Cardiac muscle cell (in vitro differentiated cells and primary cell): ENCODE measurements at places on chromosomes 16 and 17.

DNA sequence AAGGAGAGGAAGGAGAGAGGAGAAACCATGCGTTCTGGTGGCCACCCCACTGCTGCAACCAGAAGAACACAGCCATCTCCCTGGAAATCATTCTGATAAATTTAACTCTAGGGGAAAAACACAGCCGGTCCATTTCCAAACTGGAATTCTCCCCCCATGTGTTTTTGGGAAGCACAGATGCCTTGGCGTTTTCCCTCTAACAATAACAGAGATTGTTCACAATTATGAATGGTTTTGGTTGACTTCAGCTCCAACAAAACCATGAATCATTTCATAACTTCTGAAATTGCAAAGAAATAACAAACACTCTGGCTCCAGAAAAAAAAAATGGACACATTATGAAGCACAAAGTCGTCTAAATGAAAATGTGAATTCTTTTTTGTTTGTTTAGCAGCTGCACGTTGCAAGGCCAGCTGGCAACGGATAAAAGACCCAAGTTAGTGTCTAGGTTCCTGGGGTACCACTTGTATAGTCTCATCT lies 46.2 kb downstream of the GNAO1 start:
- DNase-seq, result no peak

- DNase-seq, result no peak
These were observed 18.8 kb downstream of the DOC2B start for GRCh38 chr17:162689-163088.

DNA sequence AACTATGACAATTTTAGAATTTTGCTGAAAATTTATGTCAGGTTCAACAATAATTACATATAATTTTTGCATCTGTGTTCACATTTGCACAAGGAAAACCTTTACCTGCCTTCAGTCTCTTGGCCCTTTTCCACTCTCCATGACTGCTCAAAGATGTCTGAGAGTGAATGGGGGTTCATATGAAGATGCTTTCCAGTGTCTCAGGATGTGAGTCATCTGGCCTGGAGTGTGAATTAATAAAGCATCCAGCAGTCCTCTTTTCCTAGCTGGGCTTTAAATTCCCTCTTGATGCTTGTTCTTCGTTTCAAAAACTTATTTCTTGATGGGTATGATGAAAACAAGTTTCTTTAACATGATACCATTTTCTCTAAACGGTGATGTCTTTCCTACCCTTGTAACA lies 99.9 kb downstream of the CDK5R1 start:
- DNase-seq, result no peak

DNA sequence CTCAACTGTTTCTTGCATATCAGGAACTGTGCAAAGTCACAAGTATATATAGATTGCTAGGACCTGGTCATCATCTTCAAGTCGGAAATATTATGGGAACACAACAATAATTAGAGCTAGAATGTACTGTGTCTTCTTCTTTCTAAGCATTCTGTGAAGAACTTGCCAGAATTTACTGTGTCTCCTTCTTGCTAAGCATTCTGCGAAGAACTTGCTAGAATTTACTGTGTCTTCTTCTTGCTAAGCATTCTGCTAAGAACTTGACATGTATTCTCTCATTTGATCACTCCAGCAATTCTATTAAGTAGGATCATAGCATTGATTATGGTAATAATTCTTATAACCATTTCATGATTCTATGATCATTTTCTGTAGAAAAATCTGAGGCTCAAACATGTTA lies 231.7 kb downstream of the FOXL1 start:
- DNase-seq, result no peak

DNA sequence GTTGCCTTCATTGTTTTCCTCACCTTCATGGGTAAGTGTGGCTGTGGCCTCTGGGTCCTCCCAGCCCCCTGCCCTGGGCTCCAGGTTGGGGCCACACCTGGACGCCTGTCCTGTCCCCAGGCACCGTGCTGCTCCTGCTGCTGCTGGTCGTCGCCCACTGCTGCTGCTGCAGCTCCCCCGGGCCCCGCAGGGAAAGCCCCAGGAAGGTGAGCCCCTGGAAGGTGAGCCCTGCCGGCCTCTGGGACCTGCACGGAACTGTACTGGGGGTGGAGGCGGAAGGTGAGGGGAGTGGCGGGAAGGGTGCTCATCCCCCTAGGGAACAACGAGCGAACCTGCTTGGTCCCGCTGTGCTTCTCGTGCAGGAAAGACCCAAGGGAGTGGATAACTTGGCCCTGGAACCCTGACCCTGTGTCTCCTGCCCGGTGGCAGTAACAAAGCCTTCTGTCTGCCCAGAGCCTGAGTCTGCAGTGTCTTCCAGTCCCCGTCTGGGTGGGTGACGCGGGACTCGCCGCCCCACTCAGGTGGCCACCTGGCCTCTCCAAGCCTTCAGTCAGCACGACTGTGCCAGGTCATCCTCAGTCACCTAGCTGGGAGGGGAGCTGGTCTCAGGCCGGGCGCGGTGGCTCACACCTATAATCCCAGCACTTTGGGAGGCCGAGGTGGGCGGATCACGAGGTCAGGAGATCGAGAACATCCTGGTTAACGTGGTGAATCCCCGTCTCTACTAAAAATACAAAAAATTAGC lies 831 bp downstream of the SMIM22 start:
- DNase-seq, result no peak

DNA sequence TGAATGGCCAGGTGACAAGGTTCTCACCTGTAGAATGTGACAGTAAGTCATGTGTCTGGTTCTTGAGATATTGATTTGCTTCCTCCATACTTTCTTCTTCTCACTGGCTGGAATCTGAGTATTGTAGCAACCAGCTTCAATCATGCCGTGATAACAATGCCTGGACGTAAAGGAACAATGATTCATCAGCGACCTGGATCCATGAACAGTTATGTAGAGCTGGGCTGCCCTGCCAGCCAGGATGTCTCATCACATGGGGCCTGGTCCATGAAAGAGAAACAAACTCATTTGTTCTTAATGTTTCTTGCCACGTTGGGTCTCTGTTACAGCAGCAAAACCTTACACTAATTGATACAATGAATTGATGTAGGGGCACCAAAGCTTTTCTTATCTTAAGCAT lies 627.2 kb downstream of the TOX3 start:
- DNase-seq, result no peak

DNA sequence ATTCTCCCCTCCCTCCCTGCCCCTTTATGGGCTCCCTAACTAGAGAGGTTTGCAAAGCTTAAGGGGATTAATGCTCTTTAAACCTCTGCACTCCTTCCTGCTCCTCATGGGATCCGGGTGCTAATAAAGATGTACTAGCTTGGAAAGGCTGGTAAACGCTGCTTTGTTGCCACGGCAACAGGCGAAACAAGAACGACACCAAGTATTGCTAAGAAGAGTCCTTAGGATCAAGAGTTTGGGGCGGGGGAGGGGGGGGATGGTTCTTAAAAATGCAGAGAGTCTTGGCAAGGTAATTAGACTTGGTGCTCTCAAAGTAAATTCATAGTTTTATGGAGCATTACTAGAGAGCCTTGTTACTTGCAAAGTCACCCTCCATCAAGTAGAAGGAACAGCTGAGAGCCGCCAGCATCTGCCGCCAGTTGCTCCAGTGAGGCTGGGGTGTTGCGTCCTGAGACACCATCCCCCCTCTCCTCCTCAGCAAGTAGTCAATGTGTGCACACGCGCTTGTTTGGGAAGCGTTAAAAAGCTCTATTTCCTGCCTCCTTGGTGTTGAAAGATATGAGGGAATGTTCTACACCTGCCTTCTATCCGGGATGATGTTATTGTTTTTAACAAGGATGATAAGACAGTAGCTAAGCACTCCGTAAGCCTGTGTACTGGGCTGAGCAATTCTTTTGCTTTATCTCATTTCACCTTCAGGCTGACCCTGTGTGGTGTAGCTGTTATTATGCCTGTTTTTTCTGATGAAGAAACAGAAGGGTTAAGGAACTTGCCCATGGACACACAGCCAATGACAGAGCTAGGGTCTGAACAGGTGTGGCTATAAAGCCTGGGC lies 190.9 kb downstream of the CCDC182 start:
- DNase-seq, result peak; percentile 78

DNA sequence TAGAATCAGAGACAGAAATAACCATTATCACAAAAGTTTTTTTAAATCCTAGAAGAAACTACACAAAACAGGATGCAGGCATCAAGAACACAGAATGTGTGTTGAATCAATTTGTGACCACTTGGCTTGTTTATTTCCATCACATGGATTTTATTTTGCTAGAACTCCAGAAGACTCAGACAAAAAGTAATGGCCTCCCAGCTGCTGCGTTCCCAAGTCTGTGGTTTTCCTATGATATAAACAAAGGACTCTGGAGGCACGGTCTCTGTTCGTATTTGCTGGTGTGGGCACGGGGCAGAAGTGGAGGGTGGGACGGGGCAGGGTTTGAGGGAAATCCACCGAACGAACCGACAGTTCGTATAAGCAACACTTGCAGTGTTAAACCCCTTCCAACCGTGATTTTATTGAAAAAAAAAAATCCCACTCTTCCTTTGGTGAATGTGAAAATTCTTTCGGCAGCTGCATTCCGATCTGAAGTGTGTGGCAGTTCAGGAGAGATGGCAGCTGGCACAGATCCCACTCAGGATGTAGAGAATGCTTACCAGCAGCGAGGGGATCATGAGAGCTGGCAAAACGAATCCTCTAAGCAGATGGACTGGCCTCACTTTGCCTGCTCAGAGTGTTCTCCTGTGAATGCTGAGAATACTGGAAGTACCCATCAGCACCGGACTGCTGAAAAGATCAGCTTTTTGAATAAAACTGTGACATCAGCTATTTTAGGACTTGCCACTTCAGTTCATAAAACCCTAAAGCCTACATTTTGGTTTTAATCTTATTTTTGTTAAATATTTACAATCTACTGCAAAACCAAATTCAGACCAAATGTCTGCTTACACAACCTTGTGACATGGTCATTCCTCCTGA lies 165.2 kb downstream of the VPS53 start:
- peak; percentile 21 for DNase-seq

- peak; percentile 83 for DNase-seq
These were observed 4.5 kb downstream of the TMEM100 start for GRCh38 chr17:55717898-55718735.

DNA sequence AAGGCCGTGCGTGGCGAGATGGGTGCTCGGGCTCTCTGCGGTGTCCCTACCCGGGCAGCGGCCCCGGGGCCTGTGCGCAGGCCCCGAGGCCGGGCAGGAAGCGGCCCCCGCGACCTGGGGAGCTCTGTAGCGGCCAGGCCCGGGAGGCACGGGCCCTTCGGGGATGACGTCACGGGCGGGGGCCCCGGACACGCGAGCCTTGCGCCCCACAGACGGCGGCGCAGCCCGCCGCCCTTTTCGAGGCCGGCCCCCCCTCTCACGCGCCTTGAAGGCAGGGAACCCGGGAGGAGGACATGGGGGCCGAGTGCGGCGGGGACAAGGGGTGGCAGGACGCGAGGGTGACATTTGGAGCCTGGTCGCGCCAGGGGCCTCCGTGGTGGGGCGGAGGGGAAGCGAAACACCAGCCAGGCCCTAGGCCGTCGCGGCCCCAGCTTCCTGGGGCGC lies 1.1 kb downstream of the RAI1 start:
- DNase-seq, result peak; percentile 45

- peak; percentile 53 for DNase-seq
These were observed 14.6 kb downstream of the ADCY9 start for GRCh38 chr16:4101421-4102219.

DNA sequence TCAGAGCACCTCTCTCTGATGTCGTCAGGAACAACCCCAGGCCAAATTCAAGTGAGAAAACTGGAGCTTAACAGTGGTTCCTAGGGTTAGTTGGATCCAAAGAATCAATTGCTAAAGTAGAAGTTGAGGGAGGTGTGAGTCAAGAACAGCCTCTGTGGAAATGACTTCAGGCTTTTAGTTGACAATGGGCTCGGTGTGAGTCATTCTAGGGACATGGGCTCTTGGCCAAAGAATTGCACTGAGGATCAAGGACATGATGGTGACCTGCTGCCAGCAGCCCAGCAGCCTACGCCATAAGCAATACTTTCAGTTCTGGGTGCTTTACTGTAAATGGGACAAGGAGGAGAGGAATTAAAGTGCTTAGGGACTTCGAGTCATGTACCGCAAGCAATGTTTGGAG lies 32.1 kb upstream of the SMURF2 start:
- peak; percentile 59 for DNase-seq
